ENCODE measurements at places on chromosomes 13 and 19.

DNA sequence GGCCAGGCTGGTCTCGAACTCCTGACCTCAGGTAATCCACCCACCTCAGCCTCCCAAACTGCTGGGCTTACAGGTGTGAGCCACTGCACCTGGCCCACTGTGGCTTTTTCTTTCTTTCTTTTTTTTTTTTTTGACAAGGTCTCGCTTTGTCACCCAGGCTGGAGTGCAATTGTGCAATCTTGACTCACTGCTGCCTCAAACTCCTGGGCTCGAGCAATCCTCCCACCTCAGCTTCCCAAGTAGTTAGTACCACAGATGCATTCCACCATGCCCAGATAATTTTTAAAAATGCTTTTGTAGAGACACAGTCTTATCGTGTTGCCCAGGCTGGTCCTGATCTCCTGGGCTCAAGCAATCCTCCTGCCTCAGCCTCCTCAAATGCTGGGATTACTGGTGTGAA is 12.1 kb upstream of the FCGBP start:
- no peak for DNase-seq

- no peak for DNase-seq
Measured at GRCh38 chr19:18733196-18733647, 49.7 kb downstream of the CRTC1 start.

DNA sequence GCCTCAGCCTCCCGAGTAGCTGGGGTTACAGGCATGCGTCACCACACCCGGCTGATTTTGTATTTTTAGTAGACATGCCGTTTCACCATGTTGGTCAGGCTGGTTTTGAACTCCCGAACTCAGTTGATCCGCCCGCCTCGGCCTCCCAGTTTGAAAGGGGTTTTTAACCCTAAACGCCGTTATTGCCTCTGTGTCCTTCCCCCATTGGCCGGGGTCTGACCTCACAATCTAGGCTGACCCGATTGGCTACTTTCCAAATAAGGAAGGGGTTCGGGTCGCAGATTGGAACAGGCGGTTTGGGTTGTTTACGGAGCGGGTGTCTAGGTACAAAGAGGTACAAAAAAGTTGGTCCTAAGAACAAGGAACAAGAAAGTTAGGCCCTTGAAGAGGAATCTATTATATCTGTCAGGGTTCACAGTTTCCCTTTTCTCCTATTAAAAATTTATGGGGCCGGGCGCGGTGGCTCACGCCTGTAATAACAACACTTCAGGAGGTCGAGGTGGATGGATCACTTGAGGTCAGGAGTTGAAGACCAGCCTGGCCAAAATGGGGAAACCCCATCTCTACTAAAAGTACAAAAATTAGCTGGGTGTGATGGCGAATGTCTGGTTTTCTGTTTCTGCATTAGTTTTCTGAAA is 1.0 kb downstream of the ZNF253 start:
- no peak for DNase-seq

GRCh38 chr13:86510792-86511191 is 711.6 kb upstream of the SLITRK6 start:
- no peak for DNase-seq

DNA sequence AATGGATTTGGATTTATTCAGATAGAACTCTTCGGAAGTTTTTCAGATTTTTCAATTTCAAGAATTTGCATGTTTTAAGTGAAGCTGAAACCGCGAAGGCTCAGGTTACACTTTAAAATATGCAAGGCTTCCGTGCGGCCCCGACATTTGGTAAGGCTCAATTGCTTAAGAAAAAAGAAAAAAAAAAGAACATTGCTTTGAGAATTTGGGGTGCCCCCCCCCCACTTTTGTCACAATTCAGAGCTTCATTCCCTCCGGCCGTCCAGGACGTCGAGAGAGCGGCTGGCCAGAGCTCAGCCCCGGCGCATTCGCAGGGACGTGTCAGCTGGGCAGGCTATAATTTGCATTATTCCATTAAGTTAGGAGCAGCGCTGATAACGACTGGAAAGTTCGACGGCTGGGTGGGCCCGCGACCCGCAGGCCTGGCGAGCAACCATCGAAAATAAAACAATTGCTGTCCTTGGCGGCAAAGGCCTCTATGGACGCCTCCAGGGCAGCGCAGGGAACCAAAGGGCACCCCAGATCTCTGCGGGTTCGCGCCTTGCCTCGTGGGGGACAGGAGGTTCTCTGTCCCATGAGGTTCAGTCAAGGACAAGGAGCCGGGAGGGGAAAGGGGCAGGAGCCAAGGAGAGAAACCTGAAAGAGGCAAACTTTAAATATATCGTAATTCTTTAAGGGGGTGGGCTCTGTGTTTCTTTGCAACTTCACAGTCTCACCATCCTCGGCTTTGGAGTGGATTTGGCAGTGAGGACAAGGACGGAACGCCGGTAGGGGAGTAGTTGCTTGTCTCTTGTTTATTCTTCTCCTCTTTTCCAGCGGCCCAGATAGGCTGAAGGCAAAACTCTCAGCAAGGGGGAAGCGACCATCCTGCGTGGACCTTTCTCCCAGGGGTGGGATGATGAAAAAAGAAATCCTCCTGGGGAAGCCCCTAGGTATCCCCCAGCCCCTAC is 7.0 kb downstream of the SOX21 start:
- no peak for DNase-seq

- no peak for DNase-seq
Measured at GRCh38 chr19:2561221-2561620, 85.3 kb downstream of the GADD45B start.

DNA sequence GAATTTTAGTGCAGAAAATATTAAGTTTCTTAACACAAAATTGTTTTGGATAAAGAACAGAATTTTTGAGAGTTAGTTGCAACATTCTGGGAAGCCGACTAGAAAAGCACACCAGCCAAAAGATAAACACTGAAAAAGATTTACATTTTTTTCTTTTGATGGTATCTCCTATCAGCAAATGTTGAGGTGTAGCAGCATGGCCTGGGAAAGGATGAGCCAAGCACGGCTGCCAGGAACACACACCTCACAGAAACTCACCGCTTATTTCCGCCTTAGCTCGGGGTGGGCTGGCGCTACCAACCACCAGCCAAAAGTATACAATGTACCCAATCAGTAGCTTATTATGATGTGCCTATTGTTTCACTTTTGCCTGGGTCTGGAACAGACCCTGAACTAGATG is 134.7 kb downstream of the MIPEP start:
- DNase-seq, result no peak

- DNase-seq, result no peak
Measured at GRCh38 chr13:97885641-97886040, 67.8 kb upstream of the IPO5 start.

DNA sequence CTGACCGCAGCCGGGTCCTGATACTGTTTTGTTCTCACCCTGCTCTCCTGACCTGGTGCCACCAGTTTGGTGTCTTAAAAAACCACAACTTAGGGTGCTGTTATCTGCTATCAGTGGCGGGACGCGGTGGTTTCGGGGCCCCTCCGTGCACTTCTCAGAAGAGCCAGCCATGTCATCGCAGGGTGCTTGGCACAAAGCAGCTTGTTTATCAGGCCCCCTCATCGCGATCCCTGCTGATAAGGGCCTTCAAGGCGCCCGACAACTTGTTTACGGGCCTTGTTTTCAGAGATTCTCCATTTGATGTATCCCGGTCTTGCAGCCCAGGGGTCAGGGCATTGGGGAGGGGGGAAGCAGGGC is 58.1 kb upstream of the KLF2 start:
- peak; percentile 68 for DNase-seq

DNA sequence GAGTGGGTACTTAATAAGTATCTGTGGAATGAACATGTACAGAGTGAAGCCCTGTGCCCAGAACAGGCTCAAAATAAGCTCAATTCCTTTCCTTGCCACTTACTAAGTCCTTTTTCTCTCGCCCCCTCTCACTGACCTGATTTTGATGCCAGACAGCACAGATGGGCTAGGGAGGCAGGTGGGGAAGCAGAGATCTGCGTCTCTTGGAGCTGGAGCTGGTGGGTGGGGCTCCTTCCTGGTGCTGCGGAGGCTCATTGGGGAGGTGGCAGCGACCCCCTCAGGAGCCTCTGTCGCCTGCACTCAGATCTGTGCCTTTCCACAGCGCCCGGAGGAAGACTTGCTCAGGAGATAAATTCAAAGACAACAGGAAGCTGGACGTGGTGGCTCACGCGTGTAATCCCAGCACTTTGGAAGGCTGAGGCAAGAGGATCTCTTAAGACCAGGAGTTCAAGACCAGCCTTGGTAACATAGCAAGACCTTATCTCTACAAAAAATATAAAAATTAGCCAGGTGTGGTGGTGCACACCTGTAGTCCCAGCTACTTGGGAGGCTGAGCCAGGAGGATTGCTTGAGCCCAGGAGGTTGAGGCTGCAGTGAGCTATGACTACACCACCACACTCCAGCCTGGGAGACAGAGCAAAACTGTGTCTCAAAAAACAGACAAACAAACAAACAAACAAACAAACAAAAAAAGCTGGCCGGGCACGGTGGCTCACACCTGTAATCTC is 14.6 kb downstream of the AKT2 start:
- no peak for DNase-seq

DNA sequence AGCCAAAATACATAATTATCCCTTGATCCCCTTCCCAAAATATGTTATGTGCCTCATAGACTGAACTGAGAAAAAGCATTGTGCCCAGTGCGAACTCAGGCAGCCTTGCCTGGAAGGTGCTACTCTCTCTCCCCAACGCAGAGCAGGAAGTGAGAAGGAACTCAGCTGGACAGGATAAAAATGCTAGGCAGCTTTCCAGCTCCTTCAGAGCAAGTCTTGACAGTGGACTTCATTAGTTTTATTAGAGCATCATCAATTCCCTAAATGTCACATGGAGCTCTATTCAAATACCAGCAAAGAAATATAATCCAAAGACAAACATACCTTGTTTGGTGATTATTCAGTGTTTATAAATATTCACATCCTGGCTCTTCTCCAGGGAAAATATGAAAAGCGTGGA is 202.4 kb downstream of the RFC3 start:
- DNase-seq, result no peak

DNA sequence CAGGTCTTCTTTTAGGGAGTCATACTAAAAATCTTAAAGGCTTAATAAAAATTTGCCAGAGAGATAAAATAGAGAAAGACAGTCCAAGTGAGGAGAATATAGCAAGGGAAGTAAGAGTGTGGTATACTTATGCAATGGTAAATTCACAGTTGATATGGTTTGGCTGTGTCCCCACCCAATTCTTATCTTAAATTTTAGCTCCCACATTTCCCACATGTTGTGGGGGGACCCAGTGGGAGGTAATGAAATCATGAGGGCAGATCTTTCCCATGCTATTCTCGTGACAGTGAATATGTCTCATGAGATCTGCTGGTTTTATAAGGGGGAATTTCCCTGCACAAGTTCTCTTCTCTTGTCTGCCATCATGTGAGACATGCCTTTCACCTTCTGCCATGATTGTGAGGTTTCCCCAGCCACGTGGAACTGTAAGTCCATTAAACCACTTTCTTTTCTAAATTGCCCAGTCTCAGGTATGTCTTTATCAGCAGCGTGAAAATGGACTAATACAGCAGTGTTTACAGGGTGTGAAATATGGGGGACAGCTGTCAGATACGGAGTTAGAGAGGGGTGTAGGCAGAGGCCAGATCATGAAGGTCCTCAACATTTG is 115.4 kb downstream of the UGGT2 start:
- no peak for DNase-seq

GRCh38 chr13:51364404-51365008 is 25.0 kb downstream of the SERPINE3 start:
- DNase-seq, result no peak

DNA sequence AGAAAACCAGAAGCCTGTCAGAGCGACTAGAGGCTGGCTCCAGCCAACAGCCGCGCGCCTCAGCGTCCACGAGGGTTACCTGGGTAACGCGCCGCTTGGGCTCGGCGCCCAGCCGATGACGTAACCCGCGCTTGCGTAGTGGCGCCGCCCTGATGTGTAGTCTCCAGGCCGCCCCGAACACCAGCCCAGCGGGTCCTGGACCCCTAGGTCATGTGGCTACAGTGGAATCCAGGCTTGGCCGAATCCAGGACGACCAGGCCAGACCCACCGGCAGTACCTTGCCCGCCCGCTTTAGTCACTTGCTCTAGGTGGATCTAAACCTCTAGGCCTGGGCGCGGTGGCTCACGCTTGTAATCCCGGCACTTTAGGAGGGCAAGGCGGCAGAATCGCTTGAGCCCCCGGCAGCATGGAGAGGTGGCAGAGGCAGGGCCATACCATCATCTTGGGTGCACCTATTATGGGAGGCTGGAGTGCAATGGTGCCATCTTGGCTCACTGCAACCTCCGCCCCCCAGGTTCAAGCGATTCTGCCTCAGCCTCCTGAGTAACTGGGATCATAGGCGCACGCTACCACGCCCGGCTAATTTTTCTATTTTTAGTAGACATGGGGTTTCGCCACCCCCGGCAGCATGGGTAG is 7.2 kb upstream of the ZNF606 start:
- DNase-seq, result peak; percentile 64

- no peak for DNase-seq
Measured at GRCh38 chr13:31081316-31081715, 80.4 kb downstream of the HSPH1 start.

DNA sequence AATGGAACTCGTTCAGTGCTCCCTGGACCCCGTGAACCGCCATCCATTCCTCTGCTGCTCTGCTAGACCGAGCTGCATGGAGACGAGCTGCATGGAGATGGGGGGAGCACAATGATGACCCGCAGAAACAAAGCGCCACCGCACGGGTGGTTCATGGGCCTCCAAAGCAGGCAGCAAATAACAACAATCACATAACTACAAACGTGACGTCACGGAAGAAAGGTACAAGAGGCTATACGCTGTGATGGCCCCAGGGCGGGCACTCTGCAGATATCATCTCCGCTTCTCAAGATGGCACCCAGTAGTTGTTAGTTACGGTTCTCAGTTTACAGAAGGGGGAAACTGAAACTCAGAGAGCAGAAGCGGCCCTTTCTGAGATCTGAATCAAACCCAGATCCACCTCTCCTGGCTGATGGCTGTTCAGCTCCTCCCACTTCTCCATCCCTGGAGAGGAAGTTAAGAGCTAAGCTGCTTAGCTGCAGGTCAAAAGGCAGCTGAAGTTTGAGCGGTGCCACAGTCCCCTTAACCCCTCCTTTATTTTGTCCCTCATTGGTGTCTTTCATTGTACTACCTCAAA is 1.7 kb downstream of the ATP13A1 start:
- DNase-seq, result no peak

GRCh38 chr19:46890423-46891170 is 29.8 kb downstream of the ARHGAP35 start:
- DNase-seq, result no peak

DNA sequence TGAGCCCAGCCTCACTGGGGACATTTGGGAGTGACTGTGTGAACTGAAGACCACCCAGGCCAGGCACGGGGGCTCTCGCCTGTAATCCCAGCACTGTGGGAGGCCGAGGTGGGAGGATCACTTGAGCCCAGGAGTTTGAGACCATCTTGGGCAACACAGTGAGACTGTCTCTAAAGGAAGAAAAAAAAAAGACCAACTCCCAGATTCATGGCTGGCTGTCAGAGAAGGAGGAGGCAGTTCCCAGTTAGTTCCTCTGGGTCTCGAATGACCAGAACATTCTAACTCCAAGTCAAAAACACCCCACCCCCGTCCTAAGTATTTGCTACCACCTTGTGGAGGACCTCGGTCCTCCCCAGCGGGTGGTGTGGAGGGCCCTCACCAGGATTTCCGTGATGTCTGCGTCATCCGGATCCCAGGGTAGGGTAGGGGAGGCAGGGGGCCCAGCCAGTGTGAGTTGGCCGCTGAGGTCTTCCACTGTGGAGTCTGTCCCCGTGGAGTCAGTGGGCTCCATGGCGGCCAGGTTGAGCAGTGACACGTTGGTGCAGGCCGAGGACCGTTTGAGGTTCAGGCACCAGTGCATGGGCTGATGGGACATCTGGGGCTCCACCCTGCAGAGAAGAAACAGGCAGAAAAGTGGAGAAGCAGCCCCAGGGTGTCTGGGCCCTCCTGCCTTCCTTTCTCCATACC is 1.3 kb downstream of the TSKS start:
- no peak for DNase-seq

- no peak for DNase-seq
Measured at GRCh38 chr13:37618554-37618953, 20.0 kb upstream of the POSTN start.

Measured in activated gamma-delta T cell treated with Interleukin-2 at 50 U/mL for 16 hours (primary cell).